ENCODE measurements at places on chromosomes 11 and 22.

DNA sequence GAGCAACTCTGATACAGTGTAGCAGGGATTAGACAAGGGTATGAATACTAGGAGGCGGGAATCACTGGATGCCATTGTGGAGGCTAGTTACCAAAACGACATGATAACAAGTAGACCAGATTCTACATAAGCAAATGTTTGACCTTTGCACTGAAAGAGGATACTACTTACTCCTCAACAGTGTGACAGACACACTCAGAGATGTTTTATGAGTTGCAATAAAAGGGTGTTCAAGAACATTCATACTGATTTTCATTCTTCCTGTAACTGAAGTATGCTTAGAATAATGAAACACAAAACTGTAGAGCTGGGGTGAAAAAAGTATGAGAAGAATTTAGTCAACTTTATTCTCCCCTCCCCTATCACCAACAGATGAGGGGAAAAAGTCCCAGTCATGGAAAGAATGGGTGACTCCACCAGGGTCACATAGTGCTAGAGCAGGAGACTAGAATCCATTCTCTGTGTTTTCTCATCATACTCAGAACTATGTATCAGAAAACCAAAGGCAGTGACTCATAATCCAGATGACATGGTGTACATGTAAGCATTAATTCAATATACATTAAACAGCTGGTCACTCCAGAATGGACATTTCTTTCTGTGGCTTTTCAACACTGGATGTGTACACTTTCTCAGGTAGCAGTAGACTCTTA, 32.8 kb downstream of the ARHGAP20 start:
- DNase-seq: no peak

- DNase-seq: no peak
Measured at GRCh38 chr11:2933375-2934020, 4.3 kb upstream of the PHLDA2 start.

GRCh38 chr11:23729088-23729487, 767.8 kb upstream of the LUZP2 start:
- no peak for DNase-seq

DNA sequence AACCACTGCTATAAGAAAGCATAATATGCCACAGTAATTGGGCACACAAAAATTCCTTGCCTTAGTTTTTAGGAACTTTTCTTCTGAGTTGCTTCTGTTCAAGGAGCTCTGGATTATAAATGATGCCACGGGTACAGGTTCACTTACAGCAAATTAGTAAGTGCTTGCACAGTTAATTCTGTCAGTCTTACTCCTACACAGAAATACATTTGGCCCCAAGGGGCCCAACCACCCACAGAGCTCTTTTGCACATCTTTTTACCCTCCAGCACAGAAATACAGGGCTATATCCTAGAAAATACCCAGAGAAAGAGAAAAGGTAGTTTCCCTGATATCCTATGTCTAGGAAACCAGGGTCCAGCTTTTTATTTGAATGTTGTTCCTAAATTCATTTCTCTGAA, 86.6 kb upstream of the CHRM4 start:
- DNase-seq: no peak

DNA sequence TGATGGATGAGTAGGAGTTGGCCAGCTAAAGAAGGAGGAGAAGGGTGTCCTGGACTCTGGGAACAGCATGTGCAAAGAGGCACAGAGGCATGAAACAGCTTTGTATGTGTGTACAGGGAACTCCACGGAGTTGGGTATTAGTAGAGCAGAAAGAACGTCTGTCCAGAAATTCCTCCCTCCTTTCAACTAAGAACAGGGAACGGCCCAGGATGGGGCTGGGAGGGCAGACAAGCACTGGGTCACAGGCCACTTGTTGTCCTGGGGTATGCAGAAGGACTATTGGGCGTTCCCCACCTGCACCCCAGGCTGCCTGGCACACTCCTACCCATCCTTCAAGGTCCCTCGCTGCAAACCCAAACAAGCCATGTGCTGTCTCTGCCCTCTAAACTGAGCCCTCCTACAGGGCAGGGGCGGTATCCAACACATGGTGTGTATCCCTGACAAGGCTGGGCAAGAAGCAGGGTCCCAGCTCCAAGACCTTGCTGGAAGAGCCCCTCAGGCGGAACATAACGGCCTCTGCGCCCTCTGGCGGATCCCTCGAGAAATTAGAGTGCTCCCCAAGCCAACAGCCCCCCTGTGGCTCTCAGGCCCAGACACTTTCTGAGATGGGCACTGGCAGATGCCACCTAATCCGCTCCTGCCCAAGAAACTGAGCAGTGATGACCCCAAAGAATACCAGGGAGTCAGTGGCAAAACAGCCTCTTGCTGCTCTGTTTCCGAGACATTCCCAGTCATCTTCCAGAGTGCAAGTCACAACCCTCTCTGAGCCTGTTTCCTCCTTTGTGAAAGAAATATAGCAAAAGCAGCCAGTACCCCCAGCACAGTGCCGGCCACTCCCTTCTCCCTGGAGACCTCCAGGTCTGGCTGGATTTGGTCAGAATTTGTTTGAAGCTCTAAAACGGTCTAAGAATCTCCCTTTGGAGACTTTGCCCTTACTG, 1.6 kb upstream of the ELFN2 start:
- DNase-seq: no peak

DNA sequence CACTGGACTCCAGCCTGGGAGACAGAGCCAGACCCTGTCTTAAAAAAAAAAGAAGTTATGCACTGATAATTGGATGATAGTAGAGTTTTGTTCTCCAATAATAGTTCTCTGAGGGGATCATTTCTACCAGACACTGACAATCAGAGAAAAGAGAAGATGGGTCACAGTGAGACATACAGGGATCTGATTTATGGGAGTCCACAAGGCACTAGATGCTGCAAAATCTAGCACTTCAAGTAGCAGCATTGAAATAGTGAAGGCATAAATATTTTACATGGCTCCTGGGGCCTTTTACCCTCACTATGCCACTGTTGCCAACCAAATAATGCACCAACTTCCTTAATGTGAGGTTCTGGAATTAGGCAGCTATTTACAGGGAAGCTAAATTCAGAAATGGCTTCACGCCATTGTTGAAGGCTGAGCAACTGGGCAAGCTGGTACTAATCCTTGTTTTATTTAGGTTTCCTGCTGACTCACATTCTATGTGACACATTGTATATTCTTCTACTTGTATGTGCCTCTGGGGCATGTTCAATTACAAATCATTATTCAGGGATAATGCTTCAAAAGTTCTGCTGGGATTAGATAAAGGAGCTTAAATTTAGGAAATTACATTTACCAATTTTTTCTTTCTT, 38.2 kb upstream of the ABTB2 start:
- no peak for DNase-seq

GRCh38 chr11:30778596-30778995, 192.4 kb upstream of the MPPED2 start:
- DNase-seq: no peak

DNA sequence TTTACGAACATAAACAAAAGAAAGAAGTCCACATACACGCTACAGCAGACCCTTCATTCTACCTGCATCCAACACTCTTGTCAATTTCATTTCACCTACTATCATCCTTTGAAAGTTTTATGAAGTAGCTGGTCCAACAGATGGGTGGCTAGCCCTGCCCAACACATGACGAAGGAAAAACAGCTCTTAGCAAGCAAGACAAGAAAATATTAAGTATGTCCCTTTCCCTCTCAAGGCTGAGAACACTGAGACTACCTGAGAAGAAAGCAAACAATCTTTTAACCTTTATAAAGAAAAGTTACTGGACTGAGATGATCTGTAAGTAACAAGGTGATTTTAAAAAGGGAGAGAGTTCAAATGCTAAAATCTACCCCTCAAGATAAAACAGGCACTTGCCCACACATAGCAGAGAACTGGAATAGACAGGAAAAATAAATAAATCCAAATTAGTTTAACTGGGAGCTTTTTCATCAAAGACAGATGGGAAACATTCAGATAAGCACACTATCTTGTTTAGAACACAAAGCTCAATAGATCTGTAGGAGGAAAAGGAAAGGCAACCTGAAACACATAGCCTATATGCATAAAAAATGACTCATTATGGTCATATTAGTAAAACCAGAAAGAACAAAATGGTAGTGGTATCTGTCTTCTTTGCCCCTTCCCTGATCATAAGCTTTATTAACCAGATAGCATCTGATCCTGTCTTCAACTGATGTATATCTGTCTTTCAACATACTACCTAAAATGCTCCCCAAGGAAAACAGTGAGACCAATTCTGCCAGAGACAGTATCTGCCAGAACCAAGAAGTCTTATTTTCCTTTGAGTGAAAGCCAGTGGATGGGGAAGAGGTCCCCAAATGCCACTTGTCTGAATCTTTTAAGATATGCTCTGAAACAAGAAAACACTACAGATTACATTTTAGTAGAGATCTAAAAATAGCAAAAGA, 104.3 kb downstream of the MRTFA start:
- no peak for DNase-seq

GRCh38 chr22:23237201-23237798, 57.0 kb downstream of the BCR start:
- DNase-seq: no peak

- DNase-seq: no peak
Measured at GRCh38 chr22:39148026-39148726, 4.3 kb downstream of the CBX7 start.
